NCI-H187 (cell line): ENCODE measurements at places on chromosomes 12 and 14.

DNA sequence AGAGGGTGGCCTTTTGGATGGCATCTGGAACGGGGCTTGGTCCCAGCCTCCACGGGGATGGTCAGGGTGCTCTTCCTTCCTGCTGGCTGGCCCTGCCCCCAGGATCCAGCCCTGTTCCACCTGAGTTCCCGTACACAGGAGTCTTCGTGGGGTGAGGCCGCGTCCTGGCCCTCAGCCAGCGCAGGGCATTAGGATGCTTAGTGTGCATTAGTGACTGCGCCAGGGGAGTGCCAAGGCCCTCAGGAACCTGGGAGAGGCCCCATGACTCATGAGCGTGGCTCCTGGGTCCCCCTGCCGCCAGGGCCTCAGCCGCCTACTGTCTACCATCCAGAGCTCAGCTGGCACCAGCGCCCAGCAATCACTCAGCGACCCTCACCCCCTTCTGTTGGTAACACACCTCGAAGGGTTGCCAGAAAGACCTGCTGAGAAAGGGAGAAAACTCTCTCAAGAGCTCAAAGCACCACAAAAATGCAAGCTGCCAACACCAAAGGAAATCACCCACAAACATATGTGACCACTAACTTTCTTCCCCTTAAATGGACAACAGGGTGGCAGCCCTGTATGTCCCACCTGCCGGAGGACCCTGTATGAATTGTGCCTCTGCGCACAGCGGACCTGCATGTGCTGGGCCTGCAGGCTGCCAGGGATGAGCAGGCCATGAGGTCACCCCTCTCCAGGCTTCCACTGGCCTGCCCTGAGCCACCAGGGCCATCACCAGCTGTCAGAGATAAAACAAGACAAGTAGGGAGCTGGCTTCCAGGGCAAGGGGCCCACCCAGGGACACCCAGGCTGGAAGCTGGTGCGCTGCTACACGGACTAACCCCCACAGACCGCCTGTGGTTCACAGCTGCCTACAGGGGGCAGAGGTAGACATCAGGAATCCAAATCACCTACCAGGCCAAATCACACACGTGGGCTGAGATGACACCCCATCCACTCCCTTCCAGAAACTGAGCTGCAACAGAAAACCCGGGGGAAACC is 28.7 kb downstream of the CCDC85C start:
- no peak for DNase-seq

GRCh38 chr12:117141097-117141898 is 42.1 kb upstream of the TESC start:
- peak; percentile 76 for DNase-seq

- DNase-seq = no peak
Observed at GRCh38 chr12:52605542-52605941, 4.3 kb upstream of the KRT72 start.

- no peak for DNase-seq
Observed at GRCh38 chr12:103673891-103674375, 86.9 kb downstream of the STAB2 start.

DNA sequence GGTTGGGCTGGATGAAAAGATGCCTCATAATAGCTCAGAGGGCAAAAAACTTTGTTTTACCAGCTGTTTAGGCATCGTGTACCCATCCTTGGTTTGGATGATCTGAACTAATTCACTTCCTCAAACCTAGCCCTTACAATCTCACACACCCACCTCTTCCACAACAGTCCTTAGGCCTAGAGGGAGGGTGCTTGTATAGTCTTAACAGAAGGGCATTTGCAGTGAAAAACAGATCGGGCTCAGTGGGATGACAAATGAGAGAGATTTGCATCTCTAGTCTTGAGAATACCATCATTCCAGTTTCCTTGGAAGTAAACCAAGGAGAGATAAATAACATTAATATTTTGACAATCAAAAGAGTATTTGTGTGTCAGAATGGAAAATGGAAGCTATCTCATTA is 11.0 kb downstream of the SLCO1A2 start:
- DNase-seq = no peak

DNA sequence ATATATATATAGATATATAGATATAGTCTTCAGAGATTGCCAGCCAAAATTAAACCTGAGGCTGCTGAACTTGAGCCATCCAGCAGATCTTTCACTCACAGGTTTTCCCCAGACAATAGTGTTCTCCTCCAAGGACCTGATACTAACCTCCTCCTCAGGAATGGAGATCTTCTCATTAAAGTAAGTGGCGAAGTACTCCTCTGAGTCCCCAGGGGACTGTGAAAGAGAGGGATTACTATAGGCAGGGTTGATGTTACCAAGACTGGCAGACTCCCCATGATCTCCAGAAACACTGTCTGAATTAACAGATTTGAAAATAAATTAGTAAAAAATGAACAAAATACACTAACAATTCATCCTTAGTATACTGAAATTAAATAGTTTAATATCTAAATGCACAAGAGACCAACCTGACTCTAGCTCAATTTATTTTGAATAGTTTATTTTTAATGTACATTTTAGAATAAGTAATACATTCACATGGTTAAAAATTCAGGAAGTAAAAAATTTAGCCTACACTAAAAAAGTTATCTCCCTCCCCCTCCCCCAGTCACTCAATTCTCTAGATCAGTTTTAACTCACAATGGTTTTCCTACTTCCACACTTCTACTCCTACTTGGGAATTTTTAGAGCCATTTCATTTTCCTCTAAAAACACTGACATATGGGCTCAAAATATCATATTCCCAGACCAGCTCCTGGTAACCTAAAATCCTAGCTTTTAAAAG is 17.7 kb downstream of the SLC11A2 start:
- DNase-seq = no peak

DNA sequence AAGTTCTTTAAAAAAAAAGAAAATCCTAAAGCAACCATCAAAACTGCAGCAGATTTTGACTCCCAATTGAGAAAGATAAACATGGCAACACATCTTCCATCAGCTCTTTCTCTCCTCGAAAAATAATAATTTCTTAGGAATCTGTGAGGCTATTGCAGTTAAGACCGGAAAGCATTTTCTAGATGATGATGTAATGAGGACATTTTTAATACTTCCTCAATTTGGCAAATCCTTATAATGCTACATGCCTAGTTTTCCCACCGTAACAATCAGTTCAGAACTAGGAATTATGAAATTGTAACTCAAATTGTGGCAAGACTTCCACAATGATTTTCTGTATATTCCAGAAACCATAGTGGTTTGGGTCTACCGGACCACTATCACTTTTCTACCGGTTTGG is 180.9 kb upstream of the PDE3A start:
- DNase-seq = no peak

GRCh38 chr12:6979453-6979852 is 8.7 kb downstream of the EMG1 start:
- no peak for DNase-seq

- no peak for DNase-seq
Observed at GRCh38 chr12:49138999-49139398, 7.8 kb upstream of the TUBA1B start.

DNA sequence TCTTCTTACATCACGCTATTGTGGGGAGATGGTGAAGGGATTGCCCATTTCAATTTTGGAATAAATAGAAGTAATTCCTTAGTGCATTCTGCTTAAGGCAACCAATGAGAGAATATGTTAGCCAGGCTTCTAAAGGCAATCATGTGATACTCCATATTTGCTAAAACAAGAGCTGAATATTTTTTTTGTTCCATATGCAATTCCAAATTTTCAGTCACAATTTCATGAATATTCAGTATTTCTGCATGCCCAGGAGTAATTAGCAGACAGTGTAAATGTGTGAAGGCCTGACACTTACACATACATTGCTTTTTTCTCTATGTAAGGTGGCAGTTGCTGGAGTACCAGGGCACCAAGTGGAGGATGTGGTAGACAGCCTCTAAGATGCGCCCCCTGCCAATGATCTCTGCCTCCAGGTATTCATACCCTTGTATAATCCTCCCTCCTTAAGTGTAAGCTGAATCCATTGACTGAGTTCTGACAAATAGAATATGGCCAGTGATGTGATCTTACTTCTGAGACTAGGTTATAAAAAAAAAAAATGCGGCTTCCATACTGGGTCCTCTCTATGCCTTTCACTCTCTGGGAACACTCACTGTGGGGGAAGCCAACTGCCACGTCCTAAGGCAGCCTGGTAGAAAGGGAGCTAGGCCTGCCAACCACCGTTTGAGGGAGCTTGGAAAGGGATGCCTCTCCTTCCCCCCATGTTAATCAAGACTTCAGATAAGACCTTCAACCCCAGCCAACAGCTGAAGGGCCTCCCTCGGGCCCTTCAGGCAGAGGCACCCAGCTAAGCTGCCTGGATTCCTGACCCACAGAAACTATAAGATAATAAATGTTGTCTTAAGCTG is 62.7 kb upstream of the PTGR2 start:
- no peak for DNase-seq

DNA sequence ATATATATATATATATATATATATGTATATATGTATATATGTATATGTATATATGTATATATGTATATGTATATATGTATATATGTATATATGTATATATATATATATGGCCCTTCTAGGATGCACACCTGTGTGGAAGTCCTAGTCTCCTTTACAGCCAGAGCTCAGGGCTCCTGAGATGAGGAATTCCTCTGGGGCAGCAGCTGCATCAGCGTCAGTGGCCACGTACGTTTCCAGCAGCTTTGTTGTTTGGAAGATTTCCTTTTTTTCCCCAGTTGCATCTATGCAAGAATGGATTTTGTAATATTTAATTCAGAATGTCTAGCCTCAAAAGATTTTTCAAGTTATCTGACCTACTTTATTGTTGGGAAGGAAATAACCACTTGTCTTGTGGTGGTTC is 68.6 kb downstream of the TNFAIP2 start:
- DNase-seq = no peak

DNA sequence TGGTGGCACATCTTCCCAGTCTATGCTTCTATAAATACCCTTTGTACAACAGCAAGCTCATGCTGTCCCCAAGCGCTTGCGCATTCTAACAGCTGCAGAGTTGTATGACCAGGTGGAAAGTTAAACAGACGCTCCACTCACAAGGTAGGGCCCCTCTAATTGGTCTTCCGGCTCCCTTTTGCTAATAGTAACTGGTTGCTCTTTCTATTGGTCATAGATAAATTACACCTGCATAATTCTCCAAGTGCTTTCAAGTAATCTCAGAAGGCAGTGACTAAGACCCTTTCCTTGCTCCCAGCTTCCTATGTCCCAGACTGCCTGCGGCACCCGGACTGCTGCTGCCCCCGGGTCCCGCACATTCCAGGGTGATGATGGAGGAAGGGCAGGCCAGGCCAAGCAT is 6.1 kb upstream of the TSPAN9 start:
- DNase-seq = no peak

- no peak for DNase-seq
Observed at GRCh38 chr14:102900631-102901571, 21.6 kb upstream of the AMN start.
